Globus pallidus (tissue), 1 donor: ENCODE measurements at places on chromosomes 13 and 19.

DNA sequence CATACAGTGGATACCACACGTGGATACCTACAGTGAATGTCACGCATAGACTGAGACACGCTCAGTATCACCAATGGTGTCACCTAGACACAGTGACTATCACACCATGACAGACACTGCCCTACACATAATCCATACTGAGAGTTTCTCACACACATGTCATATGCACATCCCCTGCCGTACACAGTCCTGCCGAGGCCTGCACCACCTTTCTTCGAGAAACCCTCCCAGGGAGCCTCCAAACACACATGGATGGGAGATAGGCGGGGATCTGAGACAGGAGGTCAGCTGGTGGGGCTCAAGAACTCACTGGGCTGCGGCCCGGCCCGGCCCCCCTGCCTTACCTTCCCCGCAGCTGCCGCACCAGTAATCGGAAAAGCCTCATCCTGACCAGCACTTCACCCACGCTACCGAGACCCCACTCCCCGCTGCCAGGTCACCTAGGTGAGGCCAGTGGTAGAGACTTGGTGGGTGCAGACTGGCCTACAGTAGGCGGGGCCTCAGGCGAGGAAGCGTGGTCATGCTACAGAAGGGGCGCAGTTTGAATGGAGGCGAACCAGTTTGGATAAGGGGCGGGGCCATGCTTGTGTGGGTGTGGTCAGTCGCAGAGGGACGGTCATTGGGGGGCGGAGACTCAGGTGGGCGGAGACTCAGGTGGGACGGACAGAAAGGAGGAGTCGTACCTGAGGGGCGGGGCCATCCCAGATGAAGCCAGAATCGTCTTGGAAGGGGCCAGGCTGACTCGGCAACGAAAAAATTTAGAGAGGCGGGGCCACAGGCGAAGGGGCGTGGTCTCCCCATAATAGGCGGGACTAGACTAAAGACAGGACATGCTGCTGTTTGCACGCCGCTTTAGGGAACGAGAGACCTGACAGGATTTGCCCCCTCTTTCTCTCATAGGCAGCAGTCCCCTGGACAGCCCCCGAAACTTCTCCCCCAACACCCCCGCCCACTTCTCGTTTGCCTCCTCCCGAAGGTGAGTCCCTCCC is 2.1 kb downstream of the MAST1 start:
- DNase-seq: no peak

GRCh38 chr13:97766749-97767148 is 186.7 kb upstream of the IPO5 start:
- no peak for DNase-seq

- no peak for DNase-seq
These were observed 25.9 kb downstream of the UBA2 start for GRCh38 chr19:34454091-34454490.

DNA sequence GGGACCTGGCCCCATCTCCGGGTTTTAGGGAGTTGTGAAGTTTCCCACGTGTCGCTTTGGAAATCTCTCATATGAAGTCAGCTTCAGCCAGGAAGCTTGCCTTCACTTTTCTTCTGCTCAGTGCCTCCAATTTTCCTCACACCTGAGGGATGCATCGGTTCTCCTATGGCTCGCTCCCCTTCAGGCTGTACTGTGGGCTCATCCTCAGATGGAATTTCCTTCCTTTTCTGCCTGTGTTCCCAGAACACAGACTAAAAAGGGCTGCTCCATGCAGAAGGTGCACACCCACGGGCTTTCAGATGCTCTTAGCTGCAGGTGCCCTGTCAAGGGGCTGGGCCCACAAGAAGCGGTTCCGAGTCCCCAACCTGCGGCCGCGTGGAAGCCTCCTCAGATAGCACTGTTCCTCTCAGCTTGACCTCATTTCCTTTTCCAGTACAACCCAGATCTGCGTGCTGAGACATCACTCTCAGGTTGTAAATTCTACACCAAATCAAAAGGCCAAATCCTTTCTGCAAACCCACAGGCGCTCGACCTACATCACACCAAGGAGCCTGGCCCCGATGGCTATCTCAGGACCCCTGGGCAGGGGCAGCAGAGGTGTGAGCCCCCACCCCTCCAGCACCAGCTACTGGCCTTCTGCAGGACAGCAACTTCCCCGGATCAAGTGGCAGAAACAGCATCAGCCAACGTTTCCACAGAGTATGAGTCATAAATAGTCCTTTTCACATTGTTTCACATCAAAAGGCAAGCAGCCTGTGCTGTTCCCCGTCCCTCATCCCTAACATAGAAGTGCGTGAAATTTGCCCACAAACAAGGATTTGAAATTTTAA is 275.9 kb downstream of the ZNF536 start:
- DNase-seq: peak; percentile 69

GRCh38 chr13:48142436-48142835 is 47.5 kb upstream of the MED4 start:
- DNase-seq: no peak

GRCh38 chr19:4922530-4923275 is 13.4 kb downstream of the UHRF1 start:
- no peak for DNase-seq

DNA sequence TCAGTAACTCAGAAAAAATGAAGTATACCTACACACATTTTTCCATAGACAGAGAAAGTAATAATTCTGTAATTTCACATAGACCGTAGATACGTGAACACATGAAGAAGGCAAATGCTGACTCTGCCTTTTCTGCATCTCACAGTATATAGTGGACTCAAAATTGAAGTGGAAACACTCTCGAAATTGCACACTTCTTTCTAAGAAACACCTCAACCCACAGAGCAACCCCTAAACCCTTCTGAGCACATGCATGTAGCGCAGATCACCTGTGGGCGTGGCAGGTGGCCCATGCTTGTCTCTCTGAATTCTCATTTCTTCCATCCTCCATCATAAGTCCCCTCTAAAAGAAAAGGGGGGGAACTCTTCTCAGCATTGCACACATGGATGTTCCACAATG is 34.7 kb downstream of the COL4A1 start:
- DNase-seq: no peak

GRCh38 chr19:14114854-14115253 is 2.7 kb downstream of the PRKACA start:
- peak; percentile 48 for DNase-seq

DNA sequence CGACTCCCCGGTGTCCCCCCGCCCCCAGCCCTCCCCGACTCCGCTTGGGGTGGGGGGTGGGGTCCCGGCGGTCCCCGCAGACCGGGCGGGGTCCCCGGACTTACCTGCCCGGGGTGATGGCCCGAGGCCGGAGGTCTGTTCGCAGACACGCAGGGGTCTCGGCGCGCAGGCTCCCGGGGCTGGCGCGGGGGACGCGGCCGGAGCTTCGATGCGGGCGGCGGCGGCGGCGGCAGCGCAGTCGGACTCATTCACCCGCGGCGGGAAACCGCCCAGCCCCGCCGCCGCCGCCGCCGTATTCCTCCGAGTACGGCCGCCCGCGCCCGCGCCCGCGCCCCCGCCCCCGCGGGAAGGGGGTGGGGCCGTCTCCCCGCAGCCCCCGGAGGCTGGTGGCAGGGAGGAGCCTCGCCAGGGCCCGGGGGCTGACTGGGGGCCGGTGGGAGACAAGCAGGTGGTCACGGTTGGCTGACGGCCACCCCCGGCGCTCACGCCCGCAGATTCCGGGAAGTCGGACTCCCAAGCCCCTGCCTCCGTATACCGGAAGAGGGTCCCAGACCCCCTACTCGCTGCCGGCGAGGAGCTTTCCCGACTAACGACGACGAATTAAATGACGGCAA is at the start of gene C2CD4C:
Gene C2CD4C, minus strand, starts transcription at position 246 of the 614 bp plus-strand sequence. CDS start 786 bp downstream, outside the sequence.
- no peak for DNase-seq

- no peak for DNase-seq
These were observed 7.7 kb downstream of the SLC25A30 start for GRCh38 chr13:45410466-45410865.

DNA sequence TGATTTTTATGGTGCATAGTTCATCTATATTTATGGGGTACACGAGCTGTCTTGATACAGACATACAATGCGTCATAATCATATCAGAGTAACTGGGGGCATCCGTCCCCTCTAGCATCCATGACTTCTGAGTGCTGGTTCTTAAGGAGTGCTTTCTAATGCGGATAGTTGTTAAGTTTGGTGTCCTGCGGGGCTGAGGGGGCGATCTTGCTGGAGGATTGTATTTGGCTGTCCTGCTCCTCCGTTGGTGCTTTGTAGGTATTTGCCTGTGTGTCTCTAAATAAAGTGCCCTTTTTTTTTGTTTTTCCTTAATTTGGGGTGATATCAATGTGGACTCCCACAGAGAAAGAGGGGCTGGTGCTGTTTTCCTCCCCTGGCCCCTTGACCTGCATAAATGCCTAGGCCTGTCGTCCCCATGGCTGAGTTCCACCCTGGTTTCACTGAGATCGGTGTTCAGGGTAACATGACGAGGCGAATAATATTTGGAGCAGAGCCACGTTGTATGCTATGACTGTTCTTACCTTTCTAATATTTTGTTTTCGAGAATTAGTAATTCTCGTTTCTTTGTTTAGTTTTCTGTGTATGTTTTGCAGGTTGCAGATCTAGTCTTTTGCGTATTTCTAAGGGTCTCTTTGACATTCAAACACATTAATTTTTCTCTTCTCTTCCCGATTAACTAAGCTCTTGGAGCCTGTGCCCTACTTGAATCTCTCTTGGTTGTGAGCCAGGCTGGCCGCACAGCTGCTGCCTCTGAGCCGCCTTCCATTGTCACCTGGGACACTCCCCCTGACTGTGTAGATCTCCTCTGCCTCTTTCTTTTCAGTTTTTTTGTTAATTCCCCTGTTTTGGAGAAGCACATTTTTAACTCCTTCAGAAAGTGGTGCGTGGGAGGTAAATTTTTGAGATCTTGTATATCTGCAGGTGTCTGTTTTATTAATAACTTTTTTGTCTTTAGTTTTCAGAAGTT is 100.3 kb downstream of the ARHGEF7 start:
- no peak for DNase-seq

DNA sequence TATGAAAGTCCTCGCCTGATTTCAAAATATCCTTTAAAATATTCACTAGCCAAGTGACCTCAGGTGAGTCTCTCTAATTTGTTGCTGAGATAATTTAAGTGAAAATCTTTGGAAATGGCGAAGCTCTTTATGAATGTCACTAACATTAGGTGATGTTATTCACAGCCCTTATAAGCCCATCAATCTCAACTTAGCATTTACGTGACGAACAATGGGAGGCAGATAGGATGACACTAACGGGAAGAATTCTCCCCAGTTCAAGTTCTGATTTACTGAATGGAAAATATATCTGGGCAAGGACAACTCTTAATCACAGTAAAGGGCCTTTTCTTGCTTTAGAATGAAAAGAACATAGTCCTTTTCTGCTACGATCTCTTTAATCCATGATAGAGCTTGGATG is 378.7 kb downstream of the LIG4 start:
- DNase-seq: no peak

GRCh38 chr19:39828654-39829032 is 5.3 kb downstream of the DYRK1B start:
- DNase-seq: no peak

- no peak for DNase-seq
These were observed 43.5 kb upstream of the SERTM1 start for GRCh38 chr13:36630181-36630803.

DNA sequence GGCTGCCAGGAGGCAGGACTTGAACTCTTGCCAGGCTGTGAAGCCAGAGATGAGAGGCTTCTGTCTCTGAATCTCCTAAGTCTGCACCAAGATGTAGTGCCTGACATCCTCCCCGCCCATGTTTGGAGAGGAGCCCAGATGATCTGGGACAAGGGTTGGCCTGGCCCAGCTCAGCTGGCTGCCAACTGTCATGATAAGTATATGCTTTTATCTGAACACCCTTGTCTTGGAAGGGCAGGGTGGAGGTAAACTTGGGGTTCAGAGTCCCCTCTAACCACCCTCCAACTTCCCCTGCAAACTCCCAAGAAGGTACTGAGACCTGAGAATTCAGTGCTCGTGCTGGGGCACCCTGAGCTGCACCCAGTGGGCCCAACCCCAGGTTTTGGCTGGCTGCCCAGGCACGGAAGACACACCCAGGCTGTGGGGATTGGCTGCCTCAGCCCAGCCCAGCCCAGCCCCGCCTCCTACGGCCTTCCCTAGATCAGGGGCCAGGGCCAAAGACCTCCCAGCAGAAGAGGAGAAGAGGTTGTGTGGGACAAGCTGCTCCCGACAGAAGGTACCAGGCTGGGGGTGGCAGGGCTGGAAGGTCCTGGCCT is at the start of gene CYP4F12:
Gene CYP4F12, plus strand, starts transcription at position 508 of the 596 bp plus-strand sequence. CDS start 443 bp downstream, outside the sequence.
- DNase-seq: no peak

GRCh38 chr19:39941615-39942365 is 7.4 kb upstream of the FCGBP start:
- DNase-seq: peak; percentile 62

GRCh38 chr19:32313569-32314265 is 31.7 kb upstream of the ZNF507 start:
- no peak for DNase-seq

- DNase-seq: no peak
These were observed 27.6 kb upstream of the TPT1 start for GRCh38 chr13:45368571-45368970.

DNA sequence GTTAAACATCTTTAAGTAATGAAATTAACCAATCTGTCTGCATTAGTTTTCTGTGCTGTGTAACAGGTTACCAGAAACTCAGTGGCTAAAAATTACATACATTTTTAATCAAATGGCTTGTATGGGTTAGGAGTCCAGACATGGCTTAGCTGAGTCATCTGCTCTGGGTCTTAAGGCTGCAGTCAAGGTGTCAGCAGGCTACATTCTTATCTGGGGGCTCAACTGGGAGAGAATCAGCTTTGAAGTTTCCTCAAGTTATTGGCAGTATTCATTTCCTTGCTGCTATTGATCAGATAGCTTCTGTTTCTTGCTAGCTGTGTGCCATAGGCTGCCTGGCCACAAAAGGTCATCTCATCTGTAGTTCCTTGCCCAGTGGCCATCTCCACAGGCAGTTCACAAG is 1163.0 kb downstream of the DIAPH3 start:
- no peak for DNase-seq

GRCh38 chr13:26941345-26942174 is 181.0 kb upstream of the GPR12 start:
- DNase-seq: no peak

GRCh38 chr13:37109051-37109678 is 3.7 kb upstream of the CSNK1A1L start:
- peak; percentile 60 for DNase-seq

DNA sequence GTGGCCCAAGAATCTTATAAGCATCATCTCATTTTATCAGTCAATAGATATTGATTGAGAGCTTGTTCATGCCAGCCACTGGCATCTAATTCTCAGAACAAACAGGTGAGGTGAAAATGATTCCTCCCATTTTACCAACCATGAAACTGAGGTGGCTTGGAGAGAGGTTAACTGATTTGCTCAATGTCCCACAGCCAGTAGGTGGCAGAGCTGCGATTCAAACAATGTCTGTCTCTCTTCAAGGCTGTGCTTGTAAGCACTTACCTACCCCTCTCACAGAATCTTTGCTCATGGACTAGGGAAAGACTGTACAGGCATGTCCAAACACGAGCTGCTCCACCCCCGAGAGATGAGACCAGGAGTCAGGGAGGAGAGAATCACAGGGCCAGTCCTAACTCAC is 21.5 kb upstream of the GSX1 start:
- peak; percentile 8 for DNase-seq

DNA sequence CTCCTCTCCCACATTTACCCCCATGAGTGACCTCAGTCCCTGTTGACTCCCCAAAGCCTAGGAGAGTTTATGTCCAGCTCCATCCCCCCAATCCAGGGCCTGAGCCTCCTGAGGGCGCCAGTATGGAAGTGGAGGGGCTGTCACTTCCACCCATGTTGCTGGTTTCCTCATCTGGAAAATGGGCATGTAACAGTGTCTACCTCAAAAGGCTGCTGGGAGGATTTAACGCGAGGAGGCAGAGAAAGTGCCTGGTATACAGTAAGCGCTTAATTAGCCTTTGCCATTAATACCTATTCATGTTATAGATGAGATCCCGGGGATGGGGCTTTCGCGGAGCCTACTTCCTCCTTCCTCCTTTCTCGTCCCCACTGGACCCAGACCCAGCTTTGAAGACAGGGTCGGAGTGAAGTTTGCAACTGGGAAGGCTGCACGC is 476 bp downstream of the TYK2 start:
- no peak for DNase-seq
